ENCODE measurements at places on chromosomes 11 and 22.

- DNase-seq, result no peak
Observed at GRCh38 chr22:27245056-27245455, 556.5 kb downstream of the MN1 start.

DNA sequence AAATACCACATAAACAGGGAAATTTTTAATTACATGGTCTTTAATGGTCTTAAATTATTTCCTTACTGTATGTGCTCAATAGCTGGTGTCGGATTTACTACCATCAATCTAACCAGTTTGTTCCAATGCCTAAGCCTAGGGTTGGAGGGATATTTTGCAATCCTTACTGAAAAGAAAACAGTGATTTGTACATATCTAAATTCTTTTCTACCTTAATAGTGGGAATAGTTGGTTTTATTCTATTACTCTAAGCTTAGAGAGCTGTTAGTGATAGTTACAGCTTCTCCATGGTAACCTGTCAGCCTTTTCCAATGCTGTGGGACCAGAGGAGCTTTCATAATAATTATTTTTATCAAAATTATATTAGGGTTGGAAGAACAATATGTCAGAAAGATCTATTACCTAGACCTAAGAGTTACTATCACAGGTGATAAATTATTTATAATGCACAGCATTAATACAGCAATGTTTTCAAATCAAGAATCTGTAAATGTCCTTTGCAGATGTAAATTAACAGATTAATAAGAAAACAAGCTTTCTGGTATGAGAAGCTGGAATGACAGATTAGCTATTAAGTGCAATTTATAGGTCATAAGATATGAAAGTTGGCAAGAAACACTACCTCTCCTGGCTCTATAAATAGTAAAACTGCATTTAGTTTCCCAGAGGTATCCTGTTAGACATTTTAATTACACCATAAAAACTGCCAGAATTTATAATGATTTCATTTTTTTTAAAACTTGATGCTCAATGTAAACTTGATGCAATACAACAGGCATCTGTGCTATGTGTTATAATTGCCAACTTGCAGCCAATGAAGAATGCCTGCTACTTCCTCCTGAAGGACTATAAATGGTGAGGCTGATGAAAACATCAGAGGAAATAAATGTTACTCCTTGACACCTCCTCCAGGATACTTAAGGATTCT, 262.0 kb upstream of the PITPNB start:
- DNase-seq, result no peak

DNA sequence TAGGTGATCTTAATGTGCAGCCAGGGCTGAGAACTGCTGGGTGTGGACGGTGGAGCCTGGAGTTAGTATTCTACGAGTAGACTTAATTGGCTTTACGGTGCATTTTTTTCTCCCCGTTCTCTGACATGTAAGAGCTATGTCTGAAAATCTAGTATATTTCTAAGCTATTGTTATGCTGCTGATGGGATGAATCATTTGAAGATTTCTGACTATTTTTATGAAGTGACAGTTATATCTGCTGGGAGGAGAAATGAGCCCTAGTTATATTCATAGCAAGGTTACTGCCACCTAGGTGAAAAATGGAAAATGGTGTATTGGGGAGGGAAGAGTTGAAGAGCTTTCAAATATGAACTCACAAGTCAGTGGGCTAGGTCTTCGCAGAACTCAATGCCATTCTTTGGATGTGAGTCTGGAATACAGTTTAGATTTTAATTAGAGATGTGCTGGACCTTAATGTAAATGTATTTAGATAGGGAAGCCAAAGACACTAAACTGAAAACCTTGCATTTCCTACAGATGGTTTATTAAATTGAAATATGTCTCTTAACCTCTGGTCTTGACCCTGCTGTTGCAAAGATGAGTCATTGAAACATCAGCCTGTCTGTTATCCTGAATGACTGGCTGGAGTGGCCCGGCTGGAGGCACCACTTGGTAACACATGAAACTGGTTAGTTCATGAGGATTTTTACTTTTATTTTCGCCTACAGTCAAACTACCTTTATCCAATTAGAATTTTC, 293.7 kb downstream of the DDX10 start:
- no peak for DNase-seq

DNA sequence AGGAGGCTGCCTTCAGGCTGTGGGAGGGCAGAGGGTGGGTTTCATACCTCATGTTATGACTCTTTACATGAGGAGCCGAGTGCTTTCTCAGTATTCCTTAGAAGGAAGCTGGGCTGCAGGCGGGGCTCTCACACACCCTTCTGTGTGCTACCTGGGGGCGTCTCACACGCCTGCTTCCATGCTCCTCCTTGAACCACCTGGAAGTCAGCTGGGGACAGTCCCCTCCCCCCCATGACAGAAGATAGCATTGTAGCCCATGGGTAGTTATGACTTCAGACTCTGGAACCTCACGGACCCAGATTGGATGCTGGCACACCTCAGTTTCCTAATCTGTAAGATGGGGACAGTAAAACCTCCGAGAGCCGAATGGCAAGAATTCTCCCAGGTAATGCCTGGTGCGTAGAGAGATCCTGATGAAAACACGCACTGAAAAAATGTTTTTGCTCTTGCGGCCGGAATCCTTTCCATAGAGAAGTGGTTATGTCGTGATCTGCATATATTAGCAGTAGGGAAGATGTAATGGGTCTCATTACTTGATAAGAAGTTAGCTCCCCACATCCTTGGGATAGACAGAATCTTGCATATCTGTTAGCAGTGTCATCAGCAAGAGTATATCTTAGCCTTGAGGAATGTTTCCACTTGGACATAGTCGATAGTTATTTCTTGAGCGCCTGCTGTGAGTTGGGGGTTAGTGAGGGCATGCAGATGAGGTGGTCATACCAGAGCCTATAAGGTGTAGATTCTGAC, 4.9 kb downstream of the DAGLA start:
- DNase-seq, result no peak

DNA sequence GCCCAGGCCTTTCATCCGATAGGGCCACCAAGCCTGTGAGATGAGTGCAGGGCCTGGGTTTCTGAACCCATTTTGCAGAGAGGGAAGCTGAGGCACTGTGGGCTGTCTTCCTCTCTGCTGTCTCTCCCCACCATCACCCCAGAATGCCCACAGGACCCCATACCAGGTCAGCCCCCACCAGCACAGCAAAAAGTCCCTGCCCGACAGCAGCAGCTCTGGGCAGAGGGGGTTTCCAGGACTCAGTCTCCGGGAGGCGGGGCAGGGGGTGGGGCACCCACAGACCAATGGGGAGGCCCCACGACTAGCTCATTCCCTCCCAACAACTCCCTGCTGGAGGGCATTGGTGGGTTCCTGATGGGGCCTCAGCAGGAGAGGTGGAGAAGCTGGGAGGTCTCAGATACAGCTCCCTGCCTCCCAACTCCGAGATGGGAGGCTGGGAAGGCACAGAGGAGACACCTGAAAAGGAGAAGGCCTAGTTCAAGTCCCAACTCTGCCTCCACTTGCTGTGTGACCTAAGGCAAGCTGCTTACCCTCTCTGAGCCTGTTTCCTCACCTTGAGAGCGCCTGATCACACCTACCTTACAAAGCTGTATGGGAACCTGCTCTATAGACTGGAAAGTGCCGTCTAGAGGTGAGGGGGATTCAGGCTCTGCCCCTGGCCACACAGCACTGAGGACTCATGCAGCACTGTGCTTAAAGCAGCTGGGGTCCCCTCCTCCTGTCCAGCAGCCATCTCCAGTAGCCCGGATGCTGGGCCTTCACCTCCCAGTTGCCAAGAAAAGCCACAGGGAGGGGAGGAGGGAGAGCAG, 3.5 kb downstream of the CBX7 start:
- no peak for DNase-seq

GRCh38 chr22:34004058-34004457, 83.8 kb upstream of the LARGE1 start:
- DNase-seq, result no peak

DNA sequence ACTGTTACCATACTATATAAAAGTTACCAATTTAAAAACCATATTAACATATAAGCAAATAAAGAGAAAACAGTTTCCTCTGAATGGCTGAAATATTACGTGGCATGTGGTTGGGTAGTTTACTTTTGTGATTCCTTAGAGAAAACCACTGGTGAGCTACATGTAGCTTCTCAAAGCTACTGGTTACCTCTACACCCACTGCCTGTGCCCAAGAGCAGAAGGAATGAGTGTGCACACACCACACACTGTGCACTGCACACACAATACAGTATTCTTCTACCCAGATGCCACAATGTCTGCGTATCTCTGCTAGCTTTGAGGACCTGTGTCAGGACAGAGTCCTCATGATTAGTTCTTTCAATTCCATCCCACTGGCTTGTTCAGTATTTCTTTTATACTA, 25.5 kb upstream of the YPEL1 start:
- DNase-seq, result no peak

GRCh38 chr11:22558664-22559063, 67.0 kb downstream of the FANCF start:
- no peak for DNase-seq

DNA sequence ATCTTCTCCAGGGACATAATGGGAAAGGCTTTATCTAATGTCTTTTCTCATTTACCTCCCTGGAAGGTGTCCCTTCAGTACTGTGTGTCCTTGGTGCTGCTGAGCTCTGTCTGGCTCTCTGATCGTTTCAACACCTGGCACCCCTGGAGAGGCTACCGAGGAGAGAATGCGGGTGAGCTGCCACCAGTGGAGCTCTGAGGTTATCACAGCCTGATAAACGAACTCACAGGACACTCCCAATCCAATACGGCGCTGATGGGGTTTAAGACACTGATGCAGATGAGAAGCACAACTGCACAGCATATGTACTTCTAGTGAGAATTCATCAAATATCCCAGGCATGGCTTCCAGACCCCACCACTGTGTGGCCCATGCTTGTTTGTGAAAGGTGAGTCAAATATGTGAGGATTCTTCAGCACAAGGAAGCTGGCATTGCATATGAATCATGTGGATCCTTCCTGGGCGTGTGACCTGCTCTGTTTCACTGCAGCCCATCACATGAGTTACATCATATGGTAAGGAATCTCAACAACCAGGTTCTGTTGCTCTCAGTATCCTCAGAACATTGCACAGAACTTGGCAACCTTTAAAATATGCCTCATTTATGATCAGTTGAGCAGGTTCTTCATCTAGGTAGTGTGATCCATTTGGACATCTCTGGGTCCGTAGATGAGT, 34.8 kb upstream of the VWA5A start:
- no peak for DNase-seq

- DNase-seq, result peak; percentile 44
Observed at GRCh38 chr22:50473088-50473487, 1.7 kb downstream of the SBF1 start.

DNA sequence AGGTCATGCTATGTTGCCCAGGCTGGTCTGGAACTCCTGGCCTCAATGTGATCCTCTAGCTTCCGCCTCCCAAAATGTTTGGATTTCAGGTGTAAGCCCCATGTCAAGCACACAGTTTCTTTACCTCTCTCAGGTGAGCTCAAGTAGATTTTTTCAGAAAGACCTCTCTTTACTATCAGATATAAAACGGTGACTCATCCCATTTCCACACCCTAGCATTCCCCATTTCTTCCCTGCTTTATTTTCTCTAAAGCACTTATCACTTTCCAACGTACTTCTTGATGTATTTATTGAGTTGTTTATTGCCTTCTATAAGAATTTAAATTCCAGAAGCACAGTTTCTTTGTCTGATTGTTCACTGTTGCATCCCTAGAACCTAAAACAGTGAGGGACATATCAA, 3.7 kb downstream of the TSG101 start:
- no peak for DNase-seq

GRCh38 chr11:92180664-92181251, 43.9 kb upstream of the FAT3 start:
- DNase-seq, result no peak

DNA sequence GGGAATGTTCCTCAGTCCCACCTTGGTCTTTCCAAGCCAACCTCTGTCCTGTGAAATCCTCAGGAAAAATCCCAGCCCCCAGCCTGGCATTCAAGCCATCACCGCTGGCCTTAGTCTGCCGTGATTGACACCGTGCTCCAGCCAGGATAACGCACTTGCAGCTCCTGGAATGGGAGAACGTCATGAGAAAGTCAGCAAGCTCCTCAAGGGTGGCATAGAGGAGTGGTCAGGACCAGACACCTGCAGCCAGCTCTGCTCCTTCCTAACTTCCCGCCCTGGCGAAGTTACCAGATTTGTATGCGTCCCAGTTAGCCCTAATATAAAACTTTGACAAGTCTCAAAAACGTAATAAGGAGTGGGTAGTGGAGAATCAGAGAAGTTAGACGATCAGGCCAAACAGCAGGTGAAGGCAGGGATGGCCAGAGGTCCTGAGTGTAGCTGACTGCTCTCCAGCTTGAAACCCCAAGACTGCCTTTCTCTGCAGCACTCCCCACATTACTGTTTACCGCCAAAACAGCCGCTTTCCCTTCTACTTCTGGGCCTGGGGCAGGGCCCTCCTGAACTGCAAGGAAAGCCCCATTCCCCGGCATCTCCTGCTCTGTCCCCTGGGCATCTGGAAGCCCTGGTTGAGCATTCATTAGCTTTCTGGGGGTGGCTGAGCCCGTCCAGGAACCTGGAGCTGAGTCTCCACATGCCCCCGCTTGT, 1.3 kb upstream of the DKK3 start:
- DNase-seq, result no peak

- DNase-seq, result no peak
Observed at GRCh38 chr22:41563051-41563711, 2.4 kb downstream of the CSDC2 start.
